ENCODE measurements at places on chromosomes 3 and 15.

DNA sequence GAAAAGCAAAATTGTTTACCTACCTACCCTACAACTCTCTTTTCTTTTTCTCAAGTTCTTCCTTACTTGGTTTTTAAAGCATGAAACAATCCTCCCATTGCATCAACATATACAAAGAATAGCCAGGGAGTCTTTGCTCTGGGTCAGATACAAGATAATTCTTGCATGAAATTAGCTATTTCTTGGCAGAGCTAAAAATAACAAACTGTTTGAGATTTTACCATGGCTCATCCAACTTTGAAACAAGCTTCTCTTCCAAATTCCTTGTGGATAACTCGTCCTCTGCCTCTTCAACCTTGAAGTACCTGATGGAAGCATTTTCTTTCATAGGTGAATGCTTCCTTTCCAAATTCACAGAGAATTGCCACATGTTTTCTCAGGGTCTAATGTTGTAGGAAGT, 9.2 kb upstream of the CBLB start:
- DNase-seq = no peak

GRCh38 chr15:52857471-52857870, 67.3 kb upstream of the ONECUT1 start:
- DNase-seq = no peak

DNA sequence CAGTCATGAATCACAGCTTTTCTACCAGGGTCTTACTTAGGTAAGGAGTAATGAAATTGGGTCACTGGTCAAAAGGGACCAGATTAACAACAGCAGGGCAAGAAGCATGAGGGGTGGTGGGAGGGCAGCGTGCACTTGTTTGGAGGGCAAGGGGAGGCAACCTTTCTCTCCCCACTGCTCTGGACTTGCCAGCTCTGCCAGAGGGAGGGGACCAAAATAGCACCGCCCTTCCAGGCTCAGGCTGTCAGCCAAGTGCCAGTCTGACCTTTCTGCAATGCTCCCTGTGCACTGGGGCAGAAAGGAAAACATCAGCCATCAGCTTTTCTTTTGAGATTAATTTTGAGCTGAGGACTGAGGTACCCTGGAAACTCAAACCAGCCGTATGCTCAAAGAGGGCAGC, 4.5 kb upstream of the ULK3 start:
- no peak for DNase-seq

DNA sequence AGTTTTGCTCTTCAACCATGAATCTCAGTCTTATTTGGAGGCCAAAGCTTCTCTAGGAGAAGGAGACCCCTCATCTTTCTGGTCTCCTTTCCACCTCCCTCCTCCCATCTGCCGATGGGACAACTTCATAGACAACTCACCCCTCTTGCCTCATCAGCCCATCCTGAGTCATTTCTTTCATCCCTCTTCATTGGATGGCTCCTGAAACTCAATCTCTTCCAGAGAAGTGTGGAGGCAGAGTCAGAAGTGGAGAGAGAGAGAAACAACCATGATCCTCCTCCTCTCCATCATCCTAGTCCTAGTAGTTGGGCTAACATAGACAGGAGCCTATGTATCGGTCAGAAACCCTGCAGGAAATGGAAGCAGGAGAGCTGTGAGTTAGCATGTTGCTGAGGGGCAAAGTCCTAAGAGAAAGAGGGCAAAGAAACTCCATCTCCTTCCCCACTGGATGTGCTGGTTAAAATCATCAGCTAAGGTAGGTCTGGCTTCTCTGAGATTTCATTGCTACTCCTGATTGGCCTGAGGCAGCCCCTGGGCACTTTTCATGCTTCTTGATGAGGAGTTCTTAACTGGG, 21.3 kb upstream of the HCN4 start:
- no peak for DNase-seq

DNA sequence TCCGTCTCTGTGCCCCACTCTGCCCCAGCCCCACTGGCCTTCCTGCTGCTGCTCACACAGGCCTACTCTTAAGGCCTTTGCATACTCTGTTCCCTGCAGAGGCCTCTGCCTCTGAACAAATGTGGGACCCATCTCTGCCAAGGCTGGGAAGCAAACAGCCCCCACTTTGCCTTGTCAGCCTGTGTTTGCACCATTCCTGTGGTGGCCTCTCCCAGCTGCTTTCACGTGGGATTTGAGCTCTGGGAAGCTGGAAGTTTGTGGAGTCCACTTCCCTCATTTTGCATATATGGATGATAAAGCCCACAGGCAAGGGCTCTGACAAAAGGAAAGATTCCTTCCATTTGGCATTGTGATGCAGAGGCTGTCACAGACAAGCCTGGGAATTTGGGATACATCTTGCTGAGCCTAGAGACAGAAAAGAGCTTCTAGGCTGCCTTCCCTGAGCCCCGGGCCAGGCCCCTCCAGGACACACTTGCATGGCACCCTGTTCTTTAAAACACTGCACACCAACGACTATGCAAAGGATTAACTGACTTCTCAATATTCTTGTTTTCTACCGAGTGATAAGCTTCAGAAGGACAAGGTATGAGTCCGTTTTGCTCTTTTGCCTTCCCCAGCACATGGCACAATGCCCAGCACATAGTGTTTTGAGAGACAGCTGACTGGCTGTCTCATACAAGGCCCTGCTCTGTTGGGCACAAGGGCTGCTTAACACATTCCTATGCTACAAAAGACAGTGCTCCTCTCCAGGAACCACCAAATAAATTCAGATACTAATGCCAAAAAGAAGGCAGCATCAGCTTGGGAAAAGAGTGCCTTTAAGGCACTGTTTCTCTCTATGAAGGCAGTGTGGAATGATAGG, 120.7 kb upstream of the TOPAZ1 start:
- DNase-seq = no peak

DNA sequence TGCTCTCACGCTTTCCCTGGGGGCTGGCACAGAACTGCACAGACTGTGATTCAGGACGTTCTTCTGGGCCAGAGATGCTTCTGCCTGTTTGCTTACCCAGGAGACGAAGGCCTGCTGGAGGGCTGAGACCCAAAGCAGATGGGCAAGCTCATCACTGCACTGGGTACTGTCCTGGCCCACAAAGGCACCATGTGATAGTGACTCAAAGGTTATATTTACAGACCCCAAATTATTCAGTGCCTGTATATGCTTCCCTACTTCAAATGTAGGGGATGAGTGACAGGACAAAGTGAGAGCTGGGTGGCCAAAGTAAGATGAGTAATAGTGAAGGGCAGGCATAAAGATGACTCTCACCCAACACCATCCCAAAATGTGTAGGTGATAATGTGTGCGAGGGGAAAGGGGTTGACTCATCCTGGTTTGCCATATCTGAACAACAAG, 127.4 kb downstream of the WDR76 start:
- no peak for DNase-seq

DNA sequence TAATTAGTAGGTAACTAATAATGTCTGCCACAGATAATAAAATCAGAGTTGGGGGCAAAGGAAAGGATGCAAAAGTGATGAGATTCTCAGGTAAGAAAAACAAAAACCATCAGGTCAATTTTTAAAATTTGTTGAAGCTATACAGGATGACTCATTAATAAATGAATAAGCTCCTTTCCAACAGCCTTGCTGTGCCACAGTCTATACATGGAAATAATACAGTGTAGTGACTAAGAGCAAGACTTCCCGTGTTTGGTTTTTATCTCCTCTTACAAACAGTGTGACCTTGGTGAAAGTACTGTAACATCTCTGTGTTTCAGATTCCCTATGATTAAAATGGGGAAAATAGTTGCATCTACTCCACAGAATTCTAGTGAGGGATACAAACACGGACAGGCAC, 331.6 kb downstream of the PYDC2 start:
- no peak for DNase-seq

- DNase-seq = no peak
Measured at GRCh38 chr3:18044971-18045880, 302.8 kb upstream of the TBC1D5 start.

DNA sequence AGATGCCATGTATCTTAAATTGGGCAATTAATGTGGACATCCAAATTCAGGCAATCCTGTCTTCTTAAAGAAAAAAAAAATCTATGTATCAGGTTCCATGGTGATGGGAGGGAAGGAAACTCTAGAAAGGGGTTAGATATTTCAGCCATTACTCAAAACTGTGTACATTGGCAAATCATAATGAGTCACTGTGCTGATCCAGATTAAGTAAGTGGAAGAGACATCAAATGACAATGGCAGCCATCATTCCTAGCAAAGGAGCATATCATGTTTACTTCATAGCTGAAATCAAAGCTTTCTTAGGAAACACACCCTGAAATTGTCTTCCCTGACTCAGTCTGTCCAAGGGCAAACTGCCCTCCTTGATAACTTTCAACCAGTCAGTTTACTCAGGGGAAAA, 713.3 kb upstream of the GBE1 start:
- DNase-seq = no peak

GRCh38 chr15:70411143-70411863, 313.6 kb upstream of the TLE3 start:
- no peak for DNase-seq

- DNase-seq = peak; percentile 78
Measured at GRCh38 chr3:149575213-149575960, 82.4 kb downstream of the WWTR1 start.

DNA sequence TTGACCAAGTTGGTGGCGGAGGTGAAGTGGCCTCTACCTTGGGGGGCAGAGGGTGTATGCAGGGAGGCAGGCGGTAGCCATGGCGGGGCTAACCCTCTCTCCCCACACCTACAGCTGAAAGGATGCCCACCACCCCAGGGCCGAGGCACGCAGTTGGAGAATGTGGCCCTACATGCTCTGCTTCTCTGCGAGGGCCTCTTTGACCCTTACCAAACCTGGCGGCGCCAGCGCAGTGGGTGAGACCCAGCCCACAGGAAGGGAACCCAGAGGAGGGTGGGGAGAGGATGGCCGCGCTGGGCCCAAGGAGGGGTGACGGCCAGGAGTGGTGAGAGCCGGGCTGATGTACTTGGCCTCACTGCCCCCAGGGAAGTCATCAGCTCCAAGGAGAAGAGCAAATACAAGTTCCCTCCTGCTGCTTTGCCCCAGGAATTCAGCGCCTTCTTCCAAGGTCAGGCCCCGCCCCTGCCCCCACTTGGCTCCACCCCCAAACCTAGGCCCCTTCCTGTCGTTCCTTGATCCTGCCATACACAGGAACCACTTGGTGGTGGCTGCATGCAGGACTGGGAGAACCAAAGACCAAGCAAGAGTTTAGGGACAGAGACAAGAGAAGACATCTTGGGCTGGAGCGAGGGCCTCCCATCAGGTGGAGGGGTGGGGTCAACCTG, 9.8 kb downstream of the NBEAL2 start:
- no peak for DNase-seq

DNA sequence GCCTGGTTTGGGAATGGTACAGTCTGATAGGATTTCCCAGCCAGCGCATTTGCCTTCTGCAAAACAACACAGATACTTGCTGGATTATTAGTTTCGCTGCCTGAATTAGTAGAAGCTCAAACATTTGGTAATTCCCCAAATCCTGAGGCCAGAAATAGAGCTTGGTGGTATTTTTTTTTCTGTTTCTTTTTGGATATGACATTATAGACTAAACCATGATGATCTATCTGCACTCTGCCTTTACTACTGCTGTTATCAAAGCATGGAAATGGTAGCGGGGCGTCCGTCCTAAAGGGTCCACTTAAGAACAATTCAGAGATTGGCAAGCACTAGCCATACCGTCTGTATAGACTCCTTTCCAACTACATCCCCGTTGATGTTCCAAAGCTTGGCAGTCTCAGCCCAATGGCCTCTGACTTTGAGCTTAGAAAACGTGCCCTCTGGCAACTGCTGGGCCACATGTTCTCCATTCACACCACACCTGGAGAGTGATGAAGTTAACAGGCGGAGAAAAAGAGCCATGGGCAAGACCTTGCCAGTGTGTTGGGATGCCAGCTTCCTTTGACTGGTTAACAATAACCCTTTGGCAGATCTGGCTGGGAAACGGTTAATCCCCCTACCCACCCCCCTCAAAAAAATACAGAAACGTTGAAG, 241.0 kb upstream of the NR2F2 start:
- no peak for DNase-seq

DNA sequence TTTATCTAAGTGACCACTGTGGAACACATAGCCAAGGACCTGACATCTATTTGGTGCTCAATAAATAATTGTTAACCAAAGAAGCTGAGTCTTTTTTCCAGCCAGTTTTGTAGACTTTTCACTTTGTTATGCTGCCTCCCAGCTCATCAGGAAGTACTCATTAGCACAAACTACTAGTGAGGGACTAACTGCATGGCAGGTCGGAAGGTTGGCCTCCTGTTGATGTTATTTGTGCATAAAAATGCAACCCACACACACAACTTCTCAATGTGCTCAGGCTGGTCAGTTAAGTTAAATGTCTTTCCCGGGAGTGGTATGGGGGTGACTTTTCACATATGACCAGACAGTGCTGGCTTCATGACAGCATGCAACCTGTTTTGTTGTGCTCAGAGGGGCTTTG, 263.0 kb upstream of the TOPAZ1 start:
- DNase-seq = no peak

DNA sequence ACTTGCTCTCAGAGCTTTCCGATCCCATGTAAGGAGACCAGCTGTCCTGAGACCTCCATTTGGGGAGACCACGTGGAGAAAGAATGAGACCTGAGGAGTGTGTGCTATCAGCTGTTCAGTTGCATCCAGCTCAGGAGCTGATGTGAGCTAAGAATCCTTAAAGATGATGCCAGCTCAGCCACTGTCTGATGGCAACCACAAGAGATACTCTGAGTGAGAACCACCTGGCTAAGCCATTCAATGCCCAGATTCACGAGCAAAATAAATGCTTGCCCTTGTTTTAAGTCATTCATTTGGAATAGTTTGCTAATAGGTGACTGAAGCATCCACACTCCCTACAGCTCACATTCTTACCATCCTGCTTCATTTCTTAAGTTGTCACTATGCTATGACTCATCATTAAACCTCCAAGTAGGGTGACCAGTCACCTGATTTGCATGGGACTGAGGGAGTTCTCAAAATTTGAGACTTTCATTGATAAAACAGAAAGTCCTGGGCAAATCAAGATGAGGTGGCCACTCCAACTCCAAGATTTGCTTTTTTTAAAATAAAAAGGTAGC, 56.4 kb downstream of the SPTSSB start:
- no peak for DNase-seq

- peak; percentile 27 for DNase-seq
Measured at GRCh38 chr15:83436513-83437158, 10.5 kb upstream of the SH3GL3 start.

- DNase-seq = peak; percentile 25
Measured at GRCh38 chr3:71166339-71167240, 416.9 kb downstream of the FOXP1 start.

DNA sequence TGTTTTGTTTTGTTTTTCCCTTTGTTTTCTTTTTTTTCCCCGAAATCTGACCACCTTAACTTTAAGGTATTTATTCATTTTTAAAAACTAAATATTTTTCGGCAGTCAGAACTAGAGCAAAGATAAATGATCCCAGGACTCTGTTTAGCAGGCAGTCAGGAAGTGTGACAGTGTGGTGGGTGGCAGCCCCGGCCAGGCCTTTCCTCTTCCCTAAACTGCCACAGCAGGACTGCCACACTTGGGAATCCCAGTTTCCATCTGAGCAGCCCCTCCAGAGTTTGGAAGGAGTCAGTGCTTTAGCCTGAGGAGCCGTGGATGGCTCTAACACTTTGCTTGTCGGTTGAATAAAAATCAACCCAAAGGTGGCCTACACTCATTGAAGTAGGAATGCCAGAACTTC, 6.9 kb downstream of the CCRL2 start:
- DNase-seq = no peak

Measured in SJSA1 (cell line).